ENCODE measurements at places on chromosomes 3 and 15. TPM values are rescaled to one million over a fixed set of nuclear protein-coding genes. Genes with fewer than 3 reads are reported as not detected.

Gene LIPH
- 2.5 TPM for total RNA-seq

Gene TMEM158
- 1.1 TPM for total RNA-seq

Gene FBXL22
- 0.27 TPM for total RNA-seq

Gene P2RY13
- not detected for total RNA-seq

Gene THRB
- total RNA-seq, result 2.0 TPM

Gene CCDC33
- total RNA-seq, result not detected

Gene IL17RB
- 0.27 TPM for total RNA-seq

Gene FBN1
- 35.9 TPM for total RNA-seq

Gene LMLN
- total RNA-seq, result 7.8 TPM

Gene KLHL40
- not detected for total RNA-seq
